ENCODE measurements at places on chromosomes 2 and 18. TPM values are rescaled to one million over a fixed set of nuclear protein-coding genes. Genes with fewer than 3 reads are reported as not detected.

PLCL1 gene
- total RNA-seq: 2.0 TPM

EPAS1 gene
- total RNA-seq: 7.5 TPM

RTKN gene
- 88.9 TPM for total RNA-seq

NPAS2 gene
- total RNA-seq: 5.2 TPM

CD8B2 gene
- total RNA-seq: not detected

DPYSL5 gene
- total RNA-seq: 2.8 TPM

GKN1 gene
- total RNA-seq: not detected

DUSP2 gene
- total RNA-seq: 40.6 TPM

FAM237A gene
- total RNA-seq: not detected

ALPP gene
- not detected for total RNA-seq

MC2R gene
- total RNA-seq: not detected

LRRC30 gene
- not detected for total RNA-seq

NT5DC4 gene
- not detected for total RNA-seq

NOSTRIN gene
- total RNA-seq: 0.90 TPM

NR4A2 gene
- total RNA-seq: 2.1 TPM

All from mesothelial cell of epicardium (in vitro differentiated cells).